ENCODE measurements at places on chromosomes 4 and X.
A peak's percentile ranks its signal among the peaks of the same experiment; 100 is the strongest.

- no peak for DNase-seq
These were observed 99.1 kb upstream of the FAM47C start for GRCh38 chrX:36908801-36909675.

DNA sequence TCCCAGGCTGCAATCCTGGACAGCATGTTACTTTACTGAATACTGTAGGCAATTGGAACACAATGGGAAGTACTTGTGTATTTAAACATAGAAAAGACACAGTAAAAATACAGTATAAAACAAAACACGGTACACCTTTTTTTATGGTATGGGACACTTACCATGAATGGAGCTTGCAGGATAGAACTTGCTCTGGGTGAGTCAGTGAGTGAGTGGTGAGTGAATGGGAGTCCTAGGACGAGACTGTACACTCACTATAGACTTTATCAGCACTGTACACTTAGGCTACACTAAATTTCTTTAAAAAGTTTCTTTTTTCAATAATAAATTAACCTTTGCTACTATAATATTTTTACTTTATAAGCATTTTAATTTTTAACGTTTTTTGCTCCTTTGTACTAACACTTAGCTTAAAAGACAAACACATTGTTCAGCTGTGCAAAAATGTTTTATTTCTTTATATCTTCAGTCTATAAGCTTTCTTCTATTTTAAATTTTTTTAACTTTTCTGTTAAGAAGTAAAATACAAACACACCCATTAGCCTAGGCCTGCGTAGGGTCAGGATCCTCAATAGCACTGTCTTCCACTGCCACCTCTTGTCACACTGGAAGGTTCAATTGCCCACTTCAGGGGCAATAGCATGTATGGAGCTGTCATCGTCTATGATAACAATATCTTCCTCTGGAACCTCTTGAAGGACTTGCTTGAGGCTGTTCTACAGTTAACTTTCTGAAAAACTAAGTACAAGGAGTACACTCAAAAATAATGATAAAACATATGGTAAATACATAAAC is 293.5 kb upstream of the FSTL5 start:
- DNase-seq: no peak

GRCh38 chr4:182924497-182924896 is 7.3 kb upstream of the DCTD start:
- no peak for DNase-seq

GRCh38 chr4:109046471-109047201 is 255.8 kb downstream of the COL25A1 start:
- no peak for DNase-seq

GRCh38 chr4:55635741-55636655 is at the start of gene NMU:
Gene NMU, minus strand, starts transcription at chr4:55636298. Its CDS starts 106 bp downstream, at chr4:55636192.
- DNase-seq: peak; percentile 11

DNA sequence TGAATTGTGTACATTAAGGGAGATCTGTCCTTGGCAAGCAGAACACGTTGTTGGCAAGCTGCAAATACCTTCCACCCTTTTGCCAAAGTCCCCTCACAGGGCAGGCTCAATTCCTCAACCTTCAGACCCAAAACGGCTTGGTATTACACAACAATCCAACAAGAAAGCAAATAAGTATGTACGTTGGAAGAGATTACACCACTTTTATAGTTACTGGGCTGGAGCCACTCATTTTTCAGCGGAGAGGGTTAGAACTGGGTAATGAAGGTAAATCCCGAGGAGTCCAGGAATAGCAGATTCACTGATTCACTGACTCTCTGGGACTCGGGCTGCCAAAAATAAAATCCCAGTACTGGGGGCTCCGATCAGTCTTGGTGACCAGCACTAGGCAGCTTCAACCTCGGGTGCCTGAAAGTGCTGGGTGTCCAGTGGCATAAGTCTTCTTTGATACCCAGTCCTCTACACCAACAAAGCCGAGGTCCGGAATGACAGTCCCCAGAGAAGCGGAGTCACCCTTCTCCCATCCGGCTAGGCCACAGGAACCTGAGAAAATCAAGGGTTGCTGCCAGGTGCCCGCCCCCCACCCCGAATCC is 587 bp downstream of the TIMM8A start:
- DNase-seq: no peak

DNA sequence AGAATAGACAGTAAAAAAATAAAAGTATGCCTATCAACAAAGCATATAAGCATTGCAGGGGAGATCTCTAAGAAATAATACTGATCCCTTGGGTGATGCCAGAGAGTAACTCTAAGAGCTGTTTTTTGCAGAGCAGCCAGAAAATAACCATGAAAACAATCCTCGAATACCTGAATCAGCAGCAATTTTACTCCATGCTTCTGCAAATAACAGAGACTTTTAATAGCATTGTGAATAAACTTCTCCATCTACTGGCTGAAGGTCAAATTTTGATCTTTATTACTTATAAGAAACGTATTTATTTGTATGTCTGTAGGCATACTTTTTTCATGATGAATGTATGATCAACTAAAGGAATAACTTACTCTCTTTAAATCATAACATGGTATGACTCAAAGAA is 334.5 kb downstream of the GALNTL6 start:
- DNase-seq: no peak

GRCh38 chrX:40504801-40505605 is 75.8 kb upstream of the ATP6AP2 start:
- DNase-seq: no peak

- DNase-seq: no peak
These were observed 1870.5 kb upstream of the TENM3 start for GRCh38 chr4:180372691-180373090.

All from activated CD4-positive, alpha-beta T cell treated with anti-CD3 and anti-CD28 coated beads, Interleukin-2, amount 50 U/mL, for 1 hour (primary cell).